NCI-H526 treated with DMSO at 0.1 percent for 48 hours (cell line): ENCODE measurements at places on chromosomes 2 and 18.

DNA sequence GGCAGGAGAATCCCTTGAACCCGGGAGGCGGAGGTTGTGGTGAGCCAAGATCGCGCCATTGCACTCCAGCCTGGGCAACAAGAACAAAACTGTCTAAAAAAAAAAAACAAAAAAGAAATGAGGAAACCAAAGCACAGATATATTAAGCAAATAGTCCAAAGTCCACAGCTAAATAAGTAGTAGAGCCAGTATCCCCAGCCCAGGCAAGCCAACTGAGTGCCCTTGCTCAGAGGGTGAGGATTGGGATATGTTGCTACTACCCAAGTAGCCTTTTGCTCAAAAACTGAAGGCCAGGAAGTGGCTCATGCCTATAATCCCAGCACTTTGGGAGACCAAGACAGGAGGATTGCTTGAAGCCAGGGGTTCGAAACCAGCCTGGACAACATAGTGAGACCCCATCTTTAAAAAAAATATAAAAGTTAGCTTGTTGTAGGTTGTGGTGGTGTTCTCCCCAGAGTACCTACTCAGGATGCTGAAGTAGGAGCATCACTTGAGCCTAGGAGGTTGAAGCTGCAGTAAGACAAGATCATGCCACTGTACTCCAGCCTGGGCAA lies 5.4 kb downstream of the CFAP36 start:
- no peak for DNase-seq

DNA sequence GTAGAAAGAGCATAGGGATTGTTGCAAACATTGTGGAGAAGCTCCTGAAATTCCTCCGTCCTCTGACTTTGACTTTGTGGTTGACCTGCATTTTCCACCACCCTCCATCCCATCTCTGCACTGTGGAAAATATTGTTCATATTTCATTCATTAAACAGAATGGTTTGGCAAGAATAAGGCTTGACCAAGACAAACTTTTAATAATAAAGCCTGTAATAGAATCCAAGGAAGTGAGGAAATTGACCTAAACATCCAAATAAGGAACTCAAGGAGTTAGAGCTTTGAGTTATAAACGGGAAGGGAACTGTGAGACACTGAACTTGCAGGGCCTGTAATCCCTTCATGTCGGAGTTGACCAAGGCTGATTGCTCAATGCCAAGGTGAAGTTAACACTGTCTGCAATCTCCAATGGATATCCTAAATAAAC lies 115.2 kb downstream of the GFPT1 start:
- DNase-seq: no peak

- DNase-seq: no peak
Observed at GRCh38 chr2:29597035-29597434, 324.4 kb downstream of the ALK start.

DNA sequence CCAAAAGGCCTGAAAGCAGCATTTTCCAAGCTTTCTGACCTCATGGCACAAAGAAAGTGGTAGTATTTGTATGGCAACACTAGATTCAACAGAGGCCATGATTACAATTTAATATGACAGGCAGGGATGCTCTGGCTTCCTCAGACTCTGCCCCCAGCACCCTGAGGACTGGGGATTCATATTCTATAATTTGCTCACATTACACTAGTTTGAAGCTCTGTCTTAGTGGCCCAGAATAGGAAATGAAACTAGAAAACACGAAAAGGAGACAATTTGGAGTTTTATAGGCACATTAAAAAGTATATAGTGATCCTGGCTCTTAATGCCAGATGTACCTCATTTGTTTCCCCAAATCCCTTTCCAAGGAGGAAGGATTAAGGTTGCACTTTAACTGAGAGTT lies 173.0 kb upstream of the STK17B start:
- DNase-seq: no peak

GRCh38 chr2:239495175-239495574 lies 94.4 kb upstream of the HDAC4 start:
- no peak for DNase-seq

DNA sequence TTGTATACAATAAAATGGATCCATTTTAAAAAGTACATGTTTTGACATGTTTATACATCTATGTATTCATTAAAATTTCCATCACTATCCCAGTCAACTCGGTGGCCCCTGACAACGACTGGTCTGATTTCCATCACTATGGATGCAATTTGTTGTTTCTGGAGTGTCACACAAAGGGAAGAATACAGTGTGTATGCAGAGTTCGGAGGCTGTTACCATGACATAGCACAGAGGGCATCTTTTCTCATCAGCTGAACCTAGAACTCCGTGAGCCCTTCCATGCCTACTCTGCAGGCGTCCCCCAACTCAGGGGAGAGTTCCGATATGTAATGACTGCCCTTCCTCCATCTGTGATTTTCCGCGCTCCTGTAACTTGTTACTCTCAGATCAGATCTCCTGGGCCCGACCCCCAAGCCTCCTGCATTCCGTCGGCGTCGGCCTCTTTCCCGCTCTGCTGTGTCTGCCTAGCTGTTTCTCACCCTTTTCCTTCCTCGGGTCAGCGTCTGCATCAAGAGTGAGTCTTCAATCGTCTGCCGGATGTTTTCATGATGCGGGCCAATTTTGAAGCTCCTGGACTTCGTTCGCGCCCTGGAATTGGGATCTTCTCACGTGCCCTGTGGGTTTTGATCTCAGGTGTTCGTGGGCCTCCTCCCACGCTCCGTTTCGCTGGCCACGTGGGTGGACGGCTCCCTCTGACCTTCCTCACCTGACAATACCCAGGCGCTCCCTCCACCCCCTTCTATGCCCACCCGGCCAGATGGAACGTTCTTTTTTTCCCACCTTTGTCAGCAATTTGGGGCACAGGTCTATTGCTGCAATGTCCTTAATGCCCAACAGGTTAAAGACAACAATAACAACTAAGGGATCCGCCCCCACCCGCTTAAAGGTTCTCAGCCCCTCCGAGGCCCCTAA lies 161.0 kb downstream of the TWIST2 start:
- DNase-seq: no peak

DNA sequence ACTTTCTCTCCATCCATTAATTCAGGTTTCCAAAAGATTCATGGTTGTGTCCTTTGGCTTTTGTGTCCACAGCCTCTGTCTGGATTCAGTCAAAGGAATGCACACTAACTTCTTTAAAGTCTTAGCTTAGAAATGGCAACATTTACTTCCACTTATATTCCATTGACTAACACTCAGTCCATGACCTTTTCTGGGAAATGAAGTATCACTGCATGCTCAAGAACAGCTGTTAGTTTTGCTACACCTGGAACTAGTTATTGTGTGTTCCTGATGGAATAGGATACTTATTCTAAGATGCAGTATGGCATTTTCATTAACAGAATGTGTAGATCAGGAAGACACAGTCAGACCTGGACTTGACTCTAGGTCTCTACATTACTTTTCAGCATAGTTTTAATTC lies 88.8 kb downstream of the KYNU start:
- DNase-seq: no peak

- no peak for DNase-seq
Observed at GRCh38 chr2:232502911-232503808, 15.5 kb upstream of the ECEL1 start.

- DNase-seq: no peak
Observed at GRCh38 chr2:152083202-152083875, 15.5 kb downstream of the CACNB4 start.

DNA sequence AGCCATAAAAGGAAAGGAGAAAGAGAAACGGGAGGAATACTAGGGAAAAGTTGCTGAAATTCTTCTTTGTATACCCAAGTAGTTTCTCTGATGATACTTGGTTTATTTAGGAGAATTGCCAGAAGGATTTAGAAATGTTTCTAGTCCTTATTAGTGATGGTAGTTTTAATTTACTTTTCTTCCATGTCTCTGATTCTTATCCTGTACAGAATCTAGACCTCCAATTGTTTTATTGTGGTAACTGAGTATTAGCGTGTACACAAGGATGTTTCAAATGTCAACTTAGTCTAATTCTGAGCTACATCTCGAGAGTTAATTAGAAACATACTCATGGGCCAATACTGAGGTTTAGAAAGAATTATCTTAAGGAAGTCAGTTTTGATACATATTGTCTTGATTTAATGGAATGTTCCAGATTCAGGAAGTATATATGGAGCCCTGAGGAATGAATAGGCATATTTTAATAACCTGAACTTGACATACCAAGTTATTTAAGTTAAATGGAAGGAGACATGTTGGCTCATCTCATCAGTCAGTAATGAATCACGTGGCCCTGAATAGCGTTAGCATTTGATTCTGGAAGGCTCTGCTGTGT lies 219.6 kb downstream of the LTBP1 start:
- no peak for DNase-seq

GRCh38 chr2:218043701-218044109 lies 25.3 kb upstream of the RUFY4 start:
- no peak for DNase-seq

DNA sequence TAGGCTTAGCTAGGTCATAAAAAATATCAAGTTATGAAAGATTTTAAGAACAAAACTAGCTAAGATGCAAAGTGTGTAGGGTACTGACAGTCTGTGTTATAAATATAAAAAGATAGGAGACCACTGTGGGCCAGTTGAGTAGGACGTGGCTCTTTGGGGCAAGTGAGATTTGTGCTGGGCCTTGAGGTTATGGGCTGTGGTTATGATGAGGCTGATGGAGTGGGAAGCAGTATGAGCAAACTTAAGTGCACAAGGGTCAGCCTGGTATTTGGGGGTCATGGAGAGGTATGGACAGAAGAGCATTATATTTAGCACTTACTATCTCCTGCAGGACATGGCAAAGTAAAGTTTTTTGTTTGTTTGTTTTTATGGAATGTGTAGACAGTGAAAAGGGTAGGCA lies 70.1 kb downstream of the SETBP1 start:
- no peak for DNase-seq

GRCh38 chr2:60213865-60214625 lies 339.4 kb downstream of the BCL11A start:
- DNase-seq: peak; percentile 24

DNA sequence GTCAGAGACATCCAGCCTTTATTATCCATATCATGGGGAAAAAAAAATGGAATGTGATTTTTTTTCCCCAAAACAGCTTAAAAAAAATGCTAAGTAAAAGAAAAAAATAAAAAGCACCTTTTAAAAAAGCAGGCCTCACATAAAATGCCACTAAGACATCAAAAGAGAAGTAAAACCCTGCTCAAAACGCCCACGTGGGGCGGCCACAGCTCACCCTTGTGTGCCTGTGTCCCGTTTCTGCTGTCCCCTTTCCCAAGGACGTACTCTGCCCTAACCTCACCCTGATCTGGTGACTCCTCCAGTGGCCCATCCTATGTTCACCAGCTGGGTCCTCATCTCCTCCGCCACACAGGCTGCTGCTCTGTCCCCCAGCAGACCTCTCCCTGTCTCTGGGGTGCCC lies 125.4 kb downstream of the NEDD4L start:
- no peak for DNase-seq

DNA sequence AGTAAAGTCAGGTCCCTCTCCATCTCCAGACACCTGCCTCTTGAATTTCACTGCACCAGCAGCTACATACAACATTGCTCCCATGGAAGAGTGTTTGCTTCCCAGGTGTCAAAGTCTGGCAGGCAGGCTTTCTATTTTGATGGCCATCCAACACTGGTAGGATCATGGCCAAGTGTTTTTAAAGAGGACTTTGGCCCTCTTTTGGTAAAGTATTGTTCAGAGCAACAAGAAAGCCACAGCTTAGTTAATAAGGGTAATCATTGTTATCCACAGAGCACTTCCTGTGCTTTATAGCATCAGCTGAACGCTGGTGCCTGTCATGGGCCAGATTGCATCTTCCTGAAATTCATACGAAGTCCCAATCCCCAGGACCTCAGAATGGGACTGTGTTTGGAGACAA lies 133.2 kb downstream of the NCK2 start:
- DNase-seq: no peak

GRCh38 chr18:28147674-28148171 lies 29.2 kb downstream of the CDH2 start:
- DNase-seq: no peak

DNA sequence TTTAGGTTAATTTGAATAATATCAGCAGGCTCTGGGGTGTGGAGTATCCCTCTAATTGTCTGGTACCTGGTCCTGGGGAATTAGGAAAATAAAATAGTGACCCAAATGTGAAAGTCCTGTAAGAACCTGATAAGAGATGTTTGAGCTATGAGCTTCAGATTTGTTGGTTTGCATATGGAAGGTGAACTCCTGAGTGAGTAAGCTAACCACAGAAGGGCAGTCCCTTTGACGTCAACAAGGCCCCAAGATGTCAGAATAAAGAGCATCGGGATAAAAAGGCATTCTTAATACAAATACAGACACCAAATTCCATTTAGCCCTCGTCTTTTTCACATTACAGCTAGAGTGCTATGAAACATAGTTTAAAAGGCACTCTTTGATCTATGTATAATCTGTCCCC lies 1366.3 kb upstream of the TMEFF2 start:
- DNase-seq: no peak

GRCh38 chr2:36366491-36367120 lies 11.0 kb downstream of the CRIM1 start:
- DNase-seq: no peak

GRCh38 chr18:76314015-76314414 lies 181.0 kb downstream of the ZNF516 start:
- no peak for DNase-seq

GRCh38 chr18:40415821-40416220 lies 1539.2 kb upstream of the PIK3C3 start:
- DNase-seq: no peak

GRCh38 chr2:101253703-101254450 lies 1.2 kb downstream of the CNOT11 start:
- DNase-seq: no peak

- DNase-seq: no peak
Observed at GRCh38 chr2:169819106-169819505, 5.6 kb downstream of the METTL5 start.

DNA sequence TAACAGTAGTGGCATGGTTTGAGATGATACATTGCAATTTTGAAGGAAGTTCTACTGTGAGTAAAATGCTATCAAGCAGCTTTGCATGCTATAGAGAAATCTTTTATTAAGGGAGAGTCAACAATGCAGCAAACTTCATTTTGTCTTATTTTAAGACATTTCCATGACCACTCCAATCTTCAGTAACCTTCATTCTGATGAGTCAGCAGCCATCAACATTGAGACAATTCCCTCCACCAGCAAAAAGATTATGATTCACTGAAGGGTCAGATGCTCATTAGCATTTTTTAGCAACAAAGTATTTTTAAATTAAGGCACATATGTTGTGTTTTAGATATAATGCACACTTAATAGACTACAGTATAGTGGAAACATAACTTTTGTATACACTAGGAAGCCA lies 235.7 kb downstream of the DSC3 start:
- DNase-seq: no peak

DNA sequence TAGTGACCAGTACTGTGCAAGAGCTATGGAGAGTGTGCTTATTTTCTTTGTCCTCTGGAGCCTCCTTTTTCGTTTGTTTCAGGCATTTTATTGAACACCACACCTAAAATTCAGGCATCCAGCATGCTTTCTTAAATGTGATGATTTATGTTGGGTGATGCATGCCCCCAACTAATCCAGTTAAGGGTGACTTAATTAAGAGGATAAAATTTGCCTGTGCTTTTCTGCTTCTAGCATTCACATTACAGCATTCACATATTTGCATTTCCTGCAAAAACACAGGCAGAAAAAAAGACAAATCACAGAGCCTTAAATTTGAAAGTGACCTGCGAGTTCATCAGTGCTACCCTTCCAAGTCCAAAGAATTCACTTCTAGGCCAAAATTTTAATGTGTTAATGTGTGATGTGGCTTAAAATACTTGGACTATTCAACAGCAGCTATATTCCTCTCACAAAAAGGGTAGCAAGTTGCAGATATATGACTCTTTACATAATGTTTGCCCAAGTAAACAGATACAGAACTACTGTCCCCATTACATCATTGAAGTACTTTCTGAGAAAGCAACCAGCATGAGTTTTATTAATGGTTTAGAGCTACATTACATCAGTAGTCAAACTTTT lies 286.5 kb downstream of the THSD7B start:
- DNase-seq: no peak

GRCh38 chr2:157747695-157748370 lies 119.2 kb upstream of the ACVR1C start:
- DNase-seq: no peak
